Kasumi-1 (cell line): ENCODE measurements at places on chromosomes 2 and 18.

DNA sequence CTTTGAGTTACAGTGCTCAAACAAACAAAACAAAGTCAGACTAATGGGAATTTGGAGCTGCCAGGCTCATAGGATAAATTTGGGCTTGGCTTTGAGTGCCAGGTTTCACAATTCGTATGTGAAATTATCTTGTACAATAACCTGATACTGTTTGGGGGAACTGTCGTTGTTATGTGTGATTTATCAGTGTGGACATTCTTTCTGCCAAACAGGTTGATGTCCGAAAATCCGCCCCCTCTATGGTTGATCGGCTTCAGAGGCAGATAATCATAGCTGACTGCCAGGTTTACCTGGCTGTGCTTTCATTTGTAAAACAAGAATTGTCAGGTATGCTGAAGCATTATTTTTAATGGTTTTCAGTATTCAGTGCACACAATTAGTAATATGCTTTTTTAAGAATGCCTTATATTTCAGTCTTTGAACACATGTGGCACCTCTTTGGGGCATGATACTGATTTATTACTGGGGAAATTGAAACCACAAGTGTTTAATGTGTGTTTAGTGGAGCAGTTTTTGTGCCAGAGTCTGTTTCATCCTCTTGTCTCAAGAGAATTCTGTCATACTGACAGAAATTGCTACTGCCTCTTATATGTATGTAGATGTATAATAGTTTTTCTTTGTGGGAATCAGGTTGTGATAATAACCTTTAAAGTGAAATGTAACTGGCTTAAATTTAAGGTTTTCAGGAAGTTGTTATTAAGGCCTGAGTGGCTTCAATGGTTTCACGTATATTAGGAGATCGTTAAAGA, 54.6 kb downstream of the TTC39C start:
- DNase-seq = no peak

GRCh38 chr18:37493352-37493935, 72.2 kb downstream of the CELF4 start:
- peak; percentile 5 for DNase-seq

GRCh38 chr2:43136011-43136799, 90.2 kb downstream of the ZFP36L2 start:
- DNase-seq = no peak

DNA sequence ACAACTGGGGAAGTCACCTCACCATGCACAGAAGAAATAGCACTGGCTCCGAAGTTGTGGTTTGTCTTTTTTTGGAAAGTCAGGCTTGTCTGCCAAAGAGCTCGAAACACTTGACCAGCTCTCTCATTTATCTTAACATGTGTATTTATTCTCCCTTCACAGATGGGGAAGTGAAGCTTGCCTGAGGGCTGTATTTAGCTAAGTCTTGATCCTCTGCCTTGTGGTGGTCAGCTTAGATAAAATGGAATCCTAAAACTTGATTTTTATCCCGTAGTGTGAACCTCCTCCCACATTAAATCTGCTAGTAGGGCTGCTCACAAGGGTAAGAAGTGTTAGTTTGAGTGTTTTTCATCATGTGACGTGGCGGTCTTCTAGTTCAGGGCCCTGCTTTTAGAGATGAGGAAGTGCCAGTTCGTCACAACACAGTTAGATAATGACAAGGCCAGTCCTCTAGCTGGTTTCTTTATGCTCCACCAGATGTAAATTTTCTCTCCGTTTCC, 89.7 kb downstream of the TMEM247 start:
- peak; percentile 86 for DNase-seq

DNA sequence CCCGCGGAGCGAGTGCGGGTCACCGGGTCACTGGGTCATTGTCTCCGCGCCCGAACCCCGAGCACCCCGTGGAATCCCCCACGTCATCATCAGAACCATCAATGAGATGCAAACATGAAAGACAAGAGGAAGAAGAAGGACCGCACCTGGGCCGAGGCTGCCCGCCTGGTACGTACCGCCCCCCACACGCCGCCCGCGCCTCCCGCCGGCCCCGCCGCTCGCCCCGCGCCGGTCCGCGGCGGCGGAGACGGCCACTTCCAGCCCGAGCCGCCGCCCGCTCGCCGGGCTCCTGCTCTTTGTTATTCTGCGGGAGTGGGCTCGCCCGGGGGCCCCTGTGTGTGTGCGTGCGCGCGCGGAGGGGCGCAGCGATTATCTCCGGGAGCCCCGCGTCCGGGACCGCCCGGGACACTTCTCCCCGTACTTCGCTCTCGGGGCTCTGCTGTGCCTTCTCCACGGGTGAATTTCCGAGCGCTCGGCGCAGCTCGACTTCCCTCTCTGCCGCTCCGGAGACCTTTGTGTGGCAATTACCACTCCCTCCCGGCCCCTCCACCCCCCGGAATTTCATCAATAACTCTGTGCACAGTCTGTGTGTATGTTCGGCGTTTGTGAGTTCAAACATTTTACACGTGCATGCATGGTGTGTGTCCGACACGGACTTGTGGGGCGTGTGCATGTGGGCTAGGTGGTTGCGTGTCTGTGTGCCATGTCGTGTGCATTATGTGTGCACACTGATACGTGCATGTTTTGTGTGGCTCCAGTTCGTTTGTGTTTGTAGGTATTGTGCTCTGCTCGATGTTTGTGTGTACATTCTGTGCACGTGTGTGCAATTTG, 714 bp downstream of the ASXL3 start:
- no peak for DNase-seq

DNA sequence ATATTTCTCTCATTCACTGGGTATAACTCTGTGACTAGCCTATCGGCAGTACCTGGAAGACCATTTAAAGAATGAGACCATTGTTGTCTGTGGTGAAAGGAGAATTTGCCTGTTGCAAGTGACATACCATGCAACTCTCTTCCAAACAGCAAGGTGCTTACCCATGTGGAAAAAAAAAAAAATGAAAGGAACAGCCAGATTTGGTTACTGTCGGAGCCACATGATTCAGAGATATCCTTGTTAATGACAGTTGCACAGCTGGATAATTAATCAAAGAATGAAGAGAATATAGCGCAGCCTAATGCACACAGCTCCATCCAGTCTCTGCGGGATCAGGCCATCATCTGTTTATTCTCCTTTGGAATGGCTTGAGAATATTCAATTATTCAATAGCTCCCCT, 141.8 kb downstream of the HRH4 start:
- no peak for DNase-seq

GRCh38 chr2:15050483-15050882, 418.0 kb downstream of the LRATD1 start:
- no peak for DNase-seq

GRCh38 chr2:17672583-17673317, 80.9 kb downstream of the SMC6 start:
- no peak for DNase-seq

GRCh38 chr2:208490492-208490891, 83.9 kb downstream of the PTH2R start:
- DNase-seq = no peak

GRCh38 chr2:105076121-105076520, 38.3 kb downstream of the MRPS9 start:
- DNase-seq = no peak
